ENCODE measurements at places on chromosomes 2 and 18.

- no peak for DNase-seq
Measured at GRCh38 chr18:75544051-75544481, 116.6 kb upstream of the SMIM21 start.

DNA sequence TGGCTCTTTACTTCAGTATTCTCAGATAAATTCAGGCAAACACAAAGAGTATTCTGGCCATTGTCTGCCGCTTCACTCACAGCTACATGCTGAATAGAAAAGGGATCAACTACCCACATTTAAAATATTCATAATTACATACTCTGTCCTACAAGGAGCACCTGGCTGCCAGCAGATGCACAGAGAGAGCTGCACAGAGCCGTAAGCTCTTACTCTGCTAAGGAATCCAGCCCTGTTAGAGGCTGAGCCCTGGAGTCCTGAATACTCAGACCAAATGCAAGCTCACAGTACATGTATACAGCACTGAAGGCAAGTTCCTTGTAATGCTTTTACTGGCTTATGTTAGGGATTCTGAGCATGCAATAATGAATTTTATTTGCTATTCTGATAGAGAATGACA lies 80.3 kb downstream of the FTCDNL1 start:
- DNase-seq: no peak

- no peak for DNase-seq
Measured at GRCh38 chr18:69658685-69659084, 258.0 kb downstream of the DOK6 start.

DNA sequence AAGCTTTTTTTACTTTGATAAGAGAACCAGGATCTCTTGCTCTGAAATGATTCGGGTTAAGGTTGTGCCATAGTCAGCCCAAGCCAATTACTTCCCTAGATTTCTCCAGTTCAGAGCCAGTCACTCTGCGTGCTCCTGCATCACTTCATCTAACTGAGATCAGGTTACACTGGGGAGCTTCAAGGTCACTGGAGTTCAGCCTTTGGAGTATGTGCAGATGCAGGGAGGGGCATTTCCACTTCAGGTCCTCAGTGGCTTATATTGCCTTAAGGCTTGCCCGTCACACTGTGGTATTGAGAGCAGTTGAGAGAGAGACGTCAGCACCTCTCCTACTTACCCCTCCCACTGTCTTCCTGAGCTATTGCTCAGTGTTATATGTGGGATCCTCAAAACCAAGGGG lies 317.8 kb downstream of the EPHA4 start:
- no peak for DNase-seq

- DNase-seq: no peak
Measured at GRCh38 chr2:190417045-190417842, 9.1 kb downstream of the MFSD6 start.

DNA sequence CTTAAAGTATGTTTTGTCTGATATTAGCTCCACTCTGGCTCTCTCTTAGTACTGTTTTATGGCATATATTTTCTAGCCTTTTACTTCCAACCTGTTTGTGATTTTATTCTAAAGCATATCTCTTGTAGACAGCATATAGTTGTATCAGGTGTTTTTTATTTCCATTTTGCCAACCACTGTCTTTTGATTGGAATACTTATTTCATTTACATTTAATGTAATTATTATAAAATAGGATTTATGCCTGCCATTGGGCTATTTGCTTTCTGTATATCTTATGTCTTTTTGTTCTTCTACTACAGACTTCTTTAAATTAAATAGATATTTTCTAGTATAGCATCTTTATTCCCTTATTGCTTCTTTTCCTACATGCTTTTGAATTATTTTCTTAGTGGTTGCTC lies 67.3 kb downstream of the LRRC30 start:
- no peak for DNase-seq

DNA sequence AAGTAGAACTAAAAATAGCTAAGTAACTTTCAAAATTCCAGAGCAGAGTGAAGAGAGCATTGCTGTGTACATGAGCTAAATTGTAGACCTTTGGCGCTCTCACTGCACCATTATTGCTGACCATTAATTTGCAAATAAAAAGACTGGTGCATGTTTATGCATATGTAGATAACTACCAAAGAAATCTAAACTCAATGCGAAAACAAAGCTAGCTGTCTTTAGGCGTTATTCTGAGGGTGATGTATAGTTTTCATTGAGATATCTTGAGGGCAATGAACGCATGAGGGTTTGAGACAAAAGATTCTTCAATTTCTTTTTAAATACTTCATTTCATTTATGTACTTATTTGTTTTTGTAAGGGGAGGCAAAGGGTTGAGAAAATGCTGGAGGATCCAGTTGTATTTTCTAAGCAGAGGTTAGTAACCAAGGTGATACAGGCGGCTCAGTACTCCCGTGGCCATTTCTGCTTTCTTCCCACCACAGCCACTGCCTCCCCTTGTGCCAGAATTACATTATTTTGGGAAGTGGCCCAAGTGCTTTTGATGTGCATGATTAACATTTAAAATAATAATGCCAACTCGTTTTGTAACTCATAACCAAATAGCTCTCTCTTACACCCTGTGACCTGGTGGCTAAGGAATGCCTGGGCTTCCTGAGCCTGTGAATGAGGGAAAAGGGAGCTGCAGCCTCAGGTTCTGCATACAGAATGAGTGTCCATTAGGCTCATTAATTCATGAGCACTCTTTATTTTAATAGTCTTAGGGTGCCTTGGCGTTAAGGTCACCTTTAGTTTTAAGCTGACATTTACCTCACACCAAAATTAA lies 797.8 kb upstream of the GYPC start:
- no peak for DNase-seq

GRCh38 chr18:13888191-13888716 lies 27.1 kb downstream of the MC2R start:
- DNase-seq: no peak

- DNase-seq: peak; percentile 78
Measured at GRCh38 chr2:162123806-162124758, 28.0 kb downstream of the GCG start.

GRCh38 chr2:153557714-153558113 lies 79.2 kb upstream of the RPRM start:
- no peak for DNase-seq

- peak; percentile 52 for DNase-seq
Measured at GRCh38 chr18:25830787-25831186, 259.6 kb downstream of the SS18 start.

DNA sequence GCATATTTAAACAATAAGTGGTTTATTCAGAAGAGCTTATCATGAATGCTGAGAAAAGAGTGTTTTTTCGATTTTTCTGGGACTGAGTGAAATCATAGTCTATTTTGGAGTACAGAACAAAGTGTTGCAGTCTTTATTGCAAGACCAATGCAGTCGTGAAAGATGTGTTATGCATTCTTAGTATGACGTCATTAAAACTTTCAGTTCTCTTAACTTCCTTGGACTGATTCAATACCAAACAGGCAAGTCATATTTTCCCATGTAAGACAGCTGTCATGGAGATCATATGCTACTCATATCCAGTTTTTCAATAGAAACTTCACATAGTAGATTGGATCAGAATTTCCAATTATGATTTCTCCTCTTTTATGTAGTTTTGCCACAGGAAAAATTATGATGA lies 92.6 kb downstream of the RIT2 start:
- DNase-seq: no peak

GRCh38 chr2:229270551-229271410 lies at the start of gene PID1:
Gene PID1 (minus strand): TSS chr2:229271287. CDS start chr2:229271043, 244 bp downstream.
- DNase-seq: peak; percentile 53

DNA sequence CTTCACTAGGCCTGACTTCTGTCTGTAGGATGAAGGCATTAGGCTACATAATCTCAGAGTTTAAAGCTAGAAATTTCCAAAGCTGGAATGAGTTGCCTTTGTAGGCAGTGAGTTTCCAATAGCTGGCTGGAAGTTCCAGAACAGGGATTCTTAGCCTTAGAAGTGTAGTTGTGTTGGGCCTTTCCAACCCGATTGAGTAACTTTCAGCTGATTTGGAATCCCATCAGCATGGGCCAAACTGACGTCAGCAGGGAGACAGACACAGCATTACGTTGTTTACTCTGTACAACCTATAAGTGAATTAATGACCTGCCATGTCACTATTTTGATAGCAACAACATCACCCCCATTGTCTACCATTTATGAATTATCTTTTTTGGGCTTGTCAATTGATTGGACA lies 56.9 kb downstream of the SETBP1 start:
- no peak for DNase-seq

- DNase-seq: no peak
Measured at GRCh38 chr18:44896846-44897245, 216.2 kb downstream of the SETBP1 start.

GRCh38 chr2:156405586-156405985 lies 30.6 kb upstream of the GPD2 start:
- peak; percentile 54 for DNase-seq

- no peak for DNase-seq
Measured at GRCh38 chr2:55877087-55877436, 46.5 kb downstream of the EFEMP1 start.

GRCh38 chr2:129717560-129718130 lies 261.8 kb upstream of the RAB6C start:
- no peak for DNase-seq

- peak; percentile 88 for DNase-seq
Measured at GRCh38 chr2:1707771-1708418, 36.4 kb downstream of the PXDN start.

DNA sequence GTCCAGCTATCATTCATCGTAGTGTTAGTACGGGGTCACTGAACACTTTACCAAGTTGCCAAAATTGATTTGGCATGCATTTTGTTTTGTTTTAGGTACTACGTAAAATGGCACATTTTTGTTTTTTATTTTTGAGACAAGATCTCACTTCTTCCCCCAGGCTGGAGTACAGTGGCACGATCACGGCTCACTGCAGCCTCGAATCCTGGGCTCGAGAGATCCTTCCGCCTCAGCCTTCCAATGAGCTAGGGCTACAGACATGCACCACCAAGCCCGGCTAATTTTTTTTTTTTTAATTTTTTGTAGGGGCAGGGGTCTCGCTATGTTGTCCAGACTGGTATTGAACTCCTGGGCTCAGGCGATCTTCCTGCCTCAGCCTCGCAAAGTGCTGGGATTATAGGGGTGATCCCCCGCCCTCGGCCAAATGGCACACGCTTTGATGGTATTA lies 786 bp downstream of the TAF1B start:
- DNase-seq: peak; percentile 46

DNA sequence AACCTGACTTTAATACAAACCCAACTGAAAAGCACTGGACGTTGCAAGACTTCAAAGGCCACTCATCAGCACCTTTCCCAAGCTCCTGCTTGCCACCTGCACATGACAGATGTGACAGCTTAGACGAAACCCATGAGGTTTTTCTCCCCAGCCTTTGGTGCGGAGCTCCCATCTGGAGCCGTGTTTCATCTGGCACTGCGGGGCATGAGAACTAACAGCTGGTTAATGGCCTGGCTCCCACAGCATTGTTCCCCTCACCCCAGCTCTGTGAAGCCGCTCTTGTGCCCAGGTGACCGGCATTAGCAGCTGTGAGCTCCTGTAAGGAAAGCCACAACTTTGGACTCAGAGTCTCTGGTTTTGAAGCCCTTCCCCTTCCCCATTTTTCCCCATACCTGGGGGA lies 50.9 kb downstream of the GALR1 start:
- no peak for DNase-seq

- DNase-seq: peak; percentile 48
Measured at GRCh38 chr2:134348239-134348638, 94.4 kb downstream of the MGAT5 start.

DNA sequence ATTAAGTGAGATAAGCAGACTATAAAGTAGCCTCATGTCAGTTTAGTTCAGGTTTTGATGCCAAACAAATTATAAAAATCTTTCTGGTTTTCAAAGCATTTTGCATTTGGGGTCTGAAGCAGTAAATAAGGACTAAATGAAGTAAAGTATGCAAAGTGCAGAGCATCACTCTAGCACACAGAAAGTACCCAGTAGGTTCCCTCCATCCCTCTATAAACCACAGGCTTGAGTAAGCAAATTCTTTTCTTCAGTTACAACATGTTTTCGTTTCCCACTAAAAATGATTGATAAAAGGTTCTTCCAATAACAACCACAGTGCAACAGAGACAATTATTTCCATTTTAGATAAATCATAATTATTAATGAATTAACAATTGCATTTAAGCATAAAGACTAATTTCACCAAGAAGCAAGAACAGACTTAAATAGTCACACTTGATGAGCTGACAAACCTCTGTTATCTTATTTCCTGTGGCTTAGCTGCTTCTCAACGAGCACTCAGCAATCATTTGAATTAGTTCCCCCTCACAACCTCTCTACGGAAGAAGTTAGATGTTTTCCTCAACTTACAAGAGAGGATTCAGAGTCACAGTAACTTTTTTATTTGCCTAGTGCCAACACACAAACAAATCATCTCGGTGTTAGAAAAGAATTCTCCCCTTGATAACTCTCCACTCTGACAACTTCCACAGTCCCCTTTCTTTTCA lies 249.8 kb downstream of the NBAS start:
- peak; percentile 17 for DNase-seq

DNA sequence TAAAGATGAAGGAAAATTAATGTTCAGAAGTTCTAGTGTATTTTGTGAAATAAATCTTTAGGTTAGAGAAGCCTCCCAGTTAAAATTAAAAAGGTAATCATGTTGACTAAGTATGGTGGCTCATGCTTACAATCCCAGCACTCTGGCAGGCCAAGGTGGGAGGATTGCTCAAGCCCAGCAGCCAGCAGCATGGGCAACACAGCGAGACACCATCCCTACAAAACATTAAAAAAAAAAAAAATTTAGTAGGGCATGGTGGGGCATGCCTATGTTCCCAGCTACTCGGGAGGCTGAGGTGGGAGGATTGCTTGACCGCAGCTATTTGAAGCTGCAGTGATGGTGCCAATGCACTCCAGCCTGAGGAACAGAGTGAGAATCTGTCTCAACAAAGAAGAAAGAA lies 17.9 kb downstream of the XPO1 start:
- DNase-seq: no peak

DNA sequence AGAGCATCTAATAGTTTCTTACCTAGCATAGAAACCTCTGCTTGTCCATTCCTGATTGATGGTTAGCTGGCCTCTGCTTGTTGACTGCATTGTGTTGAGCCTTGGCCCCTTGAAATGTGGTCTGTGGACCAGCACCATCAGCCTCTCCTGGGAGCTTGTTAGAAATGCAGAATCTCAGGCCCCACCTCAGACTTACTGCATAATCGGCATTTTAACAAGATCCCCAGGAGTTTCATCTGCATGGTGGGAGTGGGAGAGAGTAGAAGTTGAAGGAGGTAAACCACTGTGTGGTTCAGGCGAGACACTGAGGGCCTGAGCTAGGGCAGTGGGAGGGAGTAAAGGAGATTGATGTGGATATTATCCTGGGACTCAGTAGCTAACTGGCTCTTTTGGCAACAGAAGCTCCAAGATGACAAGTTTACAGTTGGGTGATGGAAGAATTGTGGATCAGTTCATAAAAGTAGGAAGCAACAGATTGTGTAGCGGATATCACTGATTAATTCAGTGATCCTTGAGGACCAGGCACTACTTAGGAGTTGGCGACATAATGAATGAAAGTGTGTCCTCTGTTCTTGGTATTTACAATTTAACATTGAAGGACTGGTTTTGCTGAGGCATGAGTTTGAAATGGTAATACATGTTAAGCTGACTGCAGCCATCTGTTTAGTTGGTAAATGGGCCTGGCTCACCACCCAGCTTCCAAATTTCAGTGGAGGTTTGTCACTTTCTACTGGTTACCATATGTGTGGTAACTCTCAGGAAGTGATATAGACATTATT lies 20.9 kb downstream of the PHLPP1 start:
- no peak for DNase-seq
